ENCODE measurements at places on chromosomes 3 and 15.

GRCh38 chr3:41955192-41955591 is 6.7 kb downstream of the ULK4 start:
- DNase-seq, result no peak

DNA sequence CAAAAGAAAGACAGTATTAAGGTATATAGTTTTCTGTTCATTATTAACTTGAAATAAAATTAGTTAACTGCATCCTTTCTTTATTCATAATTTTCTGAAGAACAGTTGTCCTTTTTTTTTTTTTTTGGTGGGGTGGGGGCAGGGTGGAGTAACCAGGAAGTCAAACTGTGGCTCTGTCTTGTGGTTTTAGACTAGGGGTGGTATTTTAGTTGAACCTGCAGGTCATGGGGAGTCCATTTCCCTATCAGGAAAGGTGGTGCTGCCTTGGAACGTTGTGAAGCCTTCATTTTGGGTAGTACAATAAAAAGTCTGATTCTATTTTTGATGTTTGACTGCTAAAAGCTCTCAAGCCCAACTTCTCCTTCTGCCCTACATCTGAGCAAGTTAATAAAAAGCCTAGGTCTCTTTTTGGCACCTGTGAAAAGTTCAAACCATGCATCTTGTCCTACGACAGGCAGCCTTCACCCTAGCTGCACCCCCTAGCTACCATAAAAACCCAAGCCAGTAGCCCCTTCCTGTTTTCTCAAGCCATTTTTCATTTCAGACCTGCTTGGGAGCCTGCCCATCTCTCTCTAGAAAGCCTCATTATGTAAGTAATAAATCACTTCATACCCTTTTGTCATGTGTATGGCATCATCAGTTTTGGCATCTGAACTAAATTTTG is 31.2 kb upstream of the RIOX2 start:
- no peak for DNase-seq

- no peak for DNase-seq
Measured at GRCh38 chr3:46335541-46335940, 18.4 kb upstream of the CCR2 start.

DNA sequence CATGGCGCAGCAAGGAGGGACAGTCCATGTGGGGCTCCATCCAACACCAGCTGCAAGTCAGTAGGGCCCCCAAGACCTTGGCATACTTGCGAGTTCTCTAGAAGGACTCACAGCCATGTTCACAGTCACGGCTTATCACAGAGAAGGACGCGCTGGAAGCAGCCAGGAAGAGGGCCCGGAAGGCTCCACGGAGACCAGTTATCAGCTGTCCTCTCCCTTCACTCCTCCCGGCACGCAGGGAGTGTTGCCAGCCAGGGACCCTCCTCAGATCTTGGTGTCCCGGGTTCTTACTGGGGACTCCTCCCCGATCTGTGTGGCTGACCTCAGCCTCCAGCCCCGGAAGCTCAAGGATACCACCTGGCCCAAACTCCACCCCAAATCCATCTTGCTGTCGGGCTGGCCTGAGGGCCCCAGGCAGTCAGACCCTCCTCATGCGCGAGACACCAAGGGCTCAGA is 68.0 kb downstream of the SLTM start:
- DNase-seq, result peak; percentile 32

GRCh38 chr3:10667269-10667668 is 148.8 kb upstream of the SLC6A11 start:
- DNase-seq, result no peak

DNA sequence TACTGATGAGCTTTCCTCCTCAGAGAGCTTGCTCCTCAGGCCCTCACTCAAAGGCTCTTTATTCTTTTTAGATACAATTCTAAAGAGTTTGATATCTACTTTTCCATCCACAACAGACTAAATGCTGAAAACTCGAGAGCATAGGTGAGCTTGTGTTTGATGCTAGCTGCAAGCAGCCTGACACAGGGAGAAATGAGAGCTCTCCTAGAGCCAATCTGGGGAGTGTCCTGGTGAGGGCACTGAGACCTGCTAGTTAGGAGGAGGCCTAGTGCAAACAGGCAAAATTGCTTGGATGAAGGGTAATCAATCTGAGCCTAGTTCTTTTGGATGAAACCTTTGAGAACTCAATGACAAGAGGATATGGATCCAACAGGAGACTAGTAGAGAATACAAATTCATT is 300.8 kb downstream of the ZBTB20 start:
- no peak for DNase-seq

- no peak for DNase-seq
Measured at GRCh38 chr3:30180310-30181177, 425.9 kb upstream of the TGFBR2 start.

DNA sequence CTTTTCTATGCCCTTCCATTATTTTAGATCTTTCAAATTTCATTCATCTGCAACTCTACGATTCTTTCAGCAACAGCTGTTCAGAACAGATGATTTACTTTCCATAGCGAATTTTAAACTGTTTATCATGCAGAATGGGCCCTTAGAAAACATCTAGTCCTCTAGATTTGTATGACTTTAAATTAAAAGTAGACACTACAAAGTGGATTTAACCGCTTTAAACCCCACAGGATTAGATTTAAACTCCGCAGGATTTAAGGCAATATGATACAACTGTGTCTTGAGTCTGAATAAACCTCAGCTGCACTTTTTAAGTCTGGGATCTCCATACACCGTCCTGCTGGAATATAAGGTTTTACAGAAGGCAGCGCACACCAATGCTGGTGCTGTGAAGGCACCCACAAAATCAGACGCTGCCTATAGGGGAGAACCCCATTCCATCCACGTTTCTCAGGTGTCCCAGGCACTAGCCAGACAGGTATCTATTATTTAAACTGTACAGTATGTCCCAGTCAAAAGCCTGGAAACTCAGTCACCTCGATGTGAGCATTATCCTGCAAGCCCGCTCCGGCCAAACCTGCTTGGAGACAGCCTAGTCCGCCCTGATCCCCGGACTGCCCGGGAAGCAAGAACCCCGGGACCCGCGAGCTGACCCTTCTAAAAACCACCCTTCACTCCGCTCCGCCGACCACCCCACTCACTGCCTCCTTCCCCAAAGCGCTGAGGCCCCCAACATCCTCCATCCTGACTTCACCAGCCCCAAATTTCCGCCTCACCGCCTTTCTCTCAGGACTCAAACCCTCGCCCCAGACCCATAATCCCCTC is 768 bp downstream of the ANO10 start:
- no peak for DNase-seq

GRCh38 chr3:100114413-100115030 is at the start of gene FILIP1L:
Gene FILIP1L (minus strand): TSS chr3:100114501.
- no peak for DNase-seq

DNA sequence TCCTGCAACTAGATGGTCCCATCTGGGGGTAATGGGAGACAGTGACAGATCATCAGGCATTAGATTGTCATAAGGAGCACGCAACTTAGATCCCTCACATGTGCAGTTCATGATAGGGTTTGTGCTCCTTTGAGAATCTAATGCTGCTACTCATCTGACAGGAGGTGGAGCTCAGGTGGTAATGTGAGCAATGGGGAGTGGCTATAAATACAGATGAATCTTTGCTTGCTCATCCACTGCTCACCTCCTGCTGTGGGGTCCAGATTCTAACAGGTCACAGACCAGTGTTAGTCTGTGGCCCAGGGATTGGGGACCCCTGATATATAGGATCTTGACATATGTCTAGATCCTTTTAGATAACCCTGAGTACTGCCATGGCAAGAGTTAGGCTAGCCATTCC is 52.7 kb downstream of the RASGRF1 start:
- no peak for DNase-seq

- DNase-seq, result no peak
Measured at GRCh38 chr15:92069308-92070250, 216.1 kb downstream of the SLCO3A1 start.

DNA sequence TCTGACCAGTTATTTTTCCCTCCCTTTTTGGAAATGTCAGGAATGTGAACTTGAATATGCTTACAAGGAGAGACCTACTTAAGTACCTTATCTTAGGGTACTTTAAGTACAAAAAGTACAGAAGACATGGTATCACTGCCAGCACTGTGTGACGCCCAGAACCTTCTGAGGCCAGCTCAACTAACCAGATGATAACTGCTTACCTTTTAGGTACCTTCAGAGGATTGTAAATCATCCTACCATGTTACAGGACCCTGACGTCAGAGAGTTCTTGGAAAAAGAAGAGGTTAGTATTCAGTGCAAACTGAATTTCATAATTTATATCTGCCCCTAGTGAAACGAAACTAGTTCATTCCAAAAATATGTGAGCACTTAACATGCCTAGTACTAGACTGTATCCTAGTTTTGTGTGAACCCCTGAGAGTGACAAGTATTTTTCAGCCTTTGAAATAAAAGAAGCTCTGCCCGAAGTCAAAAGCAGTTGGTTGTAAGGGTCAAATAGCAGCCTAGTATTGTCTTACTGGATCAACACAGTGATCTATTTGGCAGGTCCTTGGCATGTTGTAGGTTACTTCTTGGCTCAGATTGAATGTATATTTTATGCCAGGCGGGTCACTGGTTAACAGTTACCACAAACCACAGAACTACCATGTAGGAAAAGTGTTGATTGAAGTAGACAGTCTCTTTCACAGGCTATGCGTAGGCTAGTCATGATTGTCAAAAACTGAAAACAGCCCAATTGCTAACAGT is 23.8 kb upstream of the SNX22 start:
- DNase-seq, result no peak

DNA sequence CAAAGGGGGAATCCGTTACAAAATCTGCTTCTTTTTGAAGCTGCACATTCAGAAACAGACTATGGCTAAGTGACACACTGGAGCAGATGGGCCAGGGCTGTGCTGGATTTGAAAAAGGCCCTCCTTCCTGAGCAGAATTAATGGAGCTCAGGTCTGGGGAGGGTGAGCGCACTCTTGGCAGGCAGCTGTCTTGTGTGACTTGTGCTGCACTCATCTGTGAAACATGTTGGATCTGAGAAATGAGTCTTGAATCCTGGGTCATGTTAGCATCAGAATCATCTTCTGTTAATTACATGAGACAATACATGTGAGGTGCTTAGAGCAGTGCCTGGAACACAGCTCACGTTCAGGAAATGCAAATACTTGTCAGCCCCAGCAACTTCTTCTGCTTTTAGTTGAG is 219.6 kb downstream of the THSD4 start:
- no peak for DNase-seq

GRCh38 chr3:11099306-11099705 is 55.0 kb upstream of the HRH1 start:
- no peak for DNase-seq

DNA sequence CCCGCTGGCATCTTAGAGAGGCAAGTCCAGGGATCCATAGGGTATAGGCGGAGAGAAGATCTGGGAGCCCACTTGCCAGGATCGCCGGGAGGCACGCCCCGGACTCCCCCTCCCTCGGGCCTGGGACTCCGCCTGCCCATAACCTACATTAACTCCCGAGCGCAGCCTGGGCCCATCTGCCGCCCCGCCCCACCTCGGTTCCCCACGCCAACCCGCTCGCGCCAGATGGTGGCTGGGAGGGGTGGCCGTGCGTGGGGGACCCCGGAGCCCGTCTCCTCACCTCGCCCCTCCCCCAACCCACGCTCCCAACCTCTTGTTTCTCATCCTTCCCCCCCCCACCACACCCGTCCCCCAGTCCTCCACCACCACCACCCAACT is 1.7 kb upstream of the DLL4 start:
- no peak for DNase-seq

DNA sequence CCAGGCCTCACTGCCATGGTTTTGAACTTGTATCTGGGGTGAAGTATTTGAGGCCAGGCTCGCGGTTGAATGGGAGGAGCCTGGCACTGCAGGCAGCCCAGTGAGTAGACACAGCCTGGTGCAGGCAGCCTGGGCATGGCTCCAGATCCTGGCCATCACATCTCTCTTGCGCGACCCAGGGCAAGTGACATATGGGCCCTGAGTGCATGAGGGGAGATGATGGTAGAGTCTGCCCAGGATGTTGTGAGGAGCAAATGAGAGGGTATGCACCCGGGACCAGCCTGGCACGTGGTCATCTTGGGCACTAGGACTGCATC is 103.5 kb downstream of the TBC1D2B start:
- peak; percentile 14 for DNase-seq

GRCh38 chr3:112519424-112520001 is 20.2 kb upstream of the BTLA start:
- peak; percentile 54 for DNase-seq

GRCh38 chr3:156577736-156578135 is 22.8 kb upstream of the SSR3 start:
- no peak for DNase-seq

GRCh38 chr3:32569540-32570420 is 878 bp downstream of the DYNC1LI1 start:
- peak; percentile 54 for DNase-seq

GRCh38 chr15:31325595-31326155 is 960 bp upstream of the KLF13 start:
- DNase-seq, result peak; percentile 63

DNA sequence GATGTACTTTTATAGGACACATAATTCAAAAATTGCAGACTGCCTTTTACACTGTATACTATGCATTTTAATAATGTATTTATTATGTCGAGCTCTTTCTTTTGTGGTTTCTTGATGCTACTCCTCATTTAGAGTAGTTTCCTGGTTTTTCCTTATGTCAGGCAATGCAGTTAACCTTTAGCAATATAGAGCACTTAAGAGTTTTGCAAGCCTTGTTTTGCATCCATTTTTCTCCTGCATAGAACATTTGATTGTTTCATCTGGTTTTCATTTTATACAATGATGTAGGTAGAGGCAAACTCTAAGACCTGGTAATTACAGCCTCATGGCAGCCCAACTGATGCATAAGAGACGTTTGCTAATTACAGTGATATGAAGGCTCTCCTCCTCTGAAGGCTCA is 86.3 kb downstream of the PDZRN3 start:
- no peak for DNase-seq

GRCh38 chr3:36876181-36876936 is 68.5 kb downstream of the TRANK1 start:
- DNase-seq, result peak; percentile 75

GRCh38 chr3:66666362-66666761 is 165.5 kb upstream of the LRIG1 start:
- DNase-seq, result no peak

DNA sequence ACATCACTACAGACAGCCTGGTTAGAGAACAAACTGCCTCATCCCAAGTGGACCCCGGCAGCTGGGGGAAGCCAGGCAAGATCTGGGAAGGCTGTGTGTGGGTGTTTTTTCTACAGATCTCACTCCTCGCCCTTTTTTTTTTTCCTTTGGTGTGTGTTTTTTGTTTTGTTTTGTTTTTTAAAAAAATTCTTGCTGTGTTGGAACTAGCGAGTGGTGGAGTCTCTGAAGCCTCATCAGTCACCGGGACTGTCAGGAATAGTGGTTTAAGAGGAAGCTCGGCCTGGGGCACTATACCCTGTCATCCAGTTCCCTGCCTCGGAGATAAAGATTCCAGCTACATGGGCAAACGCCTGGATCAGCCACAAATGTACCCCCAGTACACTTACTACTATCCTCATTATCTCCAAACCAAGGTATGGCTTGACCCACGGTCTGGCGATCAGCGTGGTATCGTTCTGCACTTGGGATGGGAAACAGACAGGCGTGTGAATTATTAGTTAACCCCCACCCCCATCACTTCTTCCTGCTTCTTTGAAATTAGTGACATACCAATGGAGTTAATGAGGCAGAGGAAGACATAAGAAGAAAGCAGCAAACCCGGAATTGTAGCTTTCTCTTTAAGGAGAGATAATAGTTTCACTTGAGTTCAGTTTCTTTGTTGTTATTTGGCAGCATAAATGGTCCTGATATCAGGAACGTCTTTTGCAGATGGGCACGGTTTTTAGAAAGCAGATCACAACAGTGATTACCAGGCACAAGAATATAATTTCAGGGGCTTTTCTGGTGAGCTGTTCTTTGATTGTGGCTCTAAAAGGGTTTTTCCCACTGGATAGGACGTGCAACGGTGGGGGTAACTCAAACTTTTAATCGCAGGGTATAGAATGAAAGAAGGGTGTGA is 722 bp downstream of the RBMS3 start:
- peak; percentile 19 for DNase-seq

- DNase-seq, result peak; percentile 92
Measured at GRCh38 chr3:58237238-58237940, at the start of gene ABHD6. Gene ABHD6 (plus strand): TSS chr3:58237792. CDS start chr3:58256587, 18,795 bp downstream.
